Effector CD4-positive, alpha-beta T cell (primary cell): ENCODE measurements at places on chromosomes 12 and 14.

DNA sequence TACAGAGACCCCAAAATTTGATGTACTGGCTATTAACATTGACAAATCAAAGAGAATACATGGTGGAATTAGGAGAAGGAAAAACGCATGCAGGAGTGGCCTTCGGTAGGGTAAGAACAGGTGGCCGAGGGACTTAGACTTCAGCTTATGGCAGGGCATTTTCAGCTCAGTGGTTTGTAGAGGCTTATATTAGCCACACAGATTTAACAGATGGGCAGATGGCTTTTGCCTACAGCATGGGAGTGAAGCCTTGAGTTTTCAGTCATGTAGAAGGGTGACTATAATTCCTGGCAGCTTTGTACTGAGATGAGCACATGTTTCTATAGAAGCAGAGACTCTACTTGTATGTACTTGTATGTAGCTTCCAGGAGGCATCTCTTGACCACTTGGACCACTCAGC lies 40.9 kb upstream of the PLEKHA5 start:
- DNase-seq = no peak

DNA sequence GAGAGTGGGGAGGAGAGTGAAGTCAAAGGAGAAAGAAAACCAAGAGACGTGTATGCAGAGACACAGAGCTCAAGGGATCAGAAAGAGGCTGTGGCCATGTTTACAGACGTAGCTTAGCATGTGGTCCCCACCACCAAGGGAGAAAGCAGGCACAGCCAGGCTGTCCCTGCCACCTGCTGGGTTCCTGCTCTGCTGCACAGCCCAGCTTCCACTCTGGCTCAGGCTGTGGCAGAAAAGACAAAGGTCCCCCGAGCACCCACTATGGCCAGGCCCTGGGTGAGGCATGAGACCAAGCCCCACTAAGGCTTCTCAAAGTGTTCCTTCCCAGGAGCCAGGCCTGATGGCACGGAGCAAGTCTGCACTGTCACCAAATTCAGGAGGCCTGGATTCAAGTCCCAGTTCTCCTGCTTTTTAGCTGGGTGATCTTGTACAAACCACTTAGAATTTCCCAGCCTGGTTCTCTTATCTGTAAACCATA lies 25.9 kb upstream of the COL2A1 start:
- no peak for DNase-seq

- no peak for DNase-seq
These were observed 2.1 kb downstream of the SIX4 start for GRCh38 chr14:60722107-60722356.

- DNase-seq = no peak
These were observed 400.5 kb downstream of the ADAMTS20 start for GRCh38 chr12:43151441-43151981.

- no peak for DNase-seq
These were observed 9.0 kb downstream of the ASIC1 start for GRCh38 chr12:50066402-50066801.

- no peak for DNase-seq
These were observed 12.8 kb upstream of the RILPL1 start for GRCh38 chr12:123546281-123546680.

GRCh38 chr12:99049774-99050173 lies 404.7 kb downstream of the APAF1 start:
- DNase-seq = no peak

DNA sequence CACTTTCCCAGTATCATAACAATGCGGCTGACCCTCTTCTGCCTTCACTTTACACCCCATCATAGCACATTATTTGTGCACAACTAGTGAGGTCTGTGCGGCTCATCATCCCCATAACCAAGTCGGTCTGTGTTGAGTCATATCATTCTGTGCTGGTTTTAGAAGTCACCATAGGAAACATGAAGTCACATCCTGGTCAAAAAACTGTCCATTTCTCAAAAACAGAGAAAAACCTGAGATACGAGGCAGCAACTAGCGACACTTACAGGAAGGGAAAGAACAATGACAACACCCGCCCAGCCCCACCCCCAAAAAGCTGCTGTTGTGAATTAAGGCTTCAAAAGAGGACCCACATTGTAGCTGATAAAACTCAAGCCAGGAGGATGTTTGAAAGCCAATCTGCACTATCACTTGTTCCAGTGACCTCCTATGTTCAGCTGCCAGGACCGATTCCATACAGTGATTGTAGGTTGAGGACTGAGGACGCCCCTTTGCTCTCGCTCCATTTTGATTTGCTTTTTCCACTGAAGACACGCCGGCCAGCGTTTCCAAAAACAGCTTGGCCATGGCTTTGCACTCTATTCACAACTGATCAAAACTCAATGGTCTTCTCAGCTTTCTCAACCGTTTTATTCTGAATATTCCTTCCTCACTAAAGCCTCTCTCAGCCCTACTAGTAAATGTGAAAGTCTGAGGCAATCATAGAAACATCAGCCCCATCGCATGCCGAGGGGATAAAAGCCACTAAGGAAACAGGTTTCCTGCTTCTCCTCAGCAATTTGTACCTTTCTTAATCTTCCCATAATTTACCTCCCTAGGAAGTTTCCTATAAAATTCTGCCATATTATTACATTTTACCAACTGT lies 87.5 kb downstream of the DUSP16 start:
- peak; percentile 39 for DNase-seq

DNA sequence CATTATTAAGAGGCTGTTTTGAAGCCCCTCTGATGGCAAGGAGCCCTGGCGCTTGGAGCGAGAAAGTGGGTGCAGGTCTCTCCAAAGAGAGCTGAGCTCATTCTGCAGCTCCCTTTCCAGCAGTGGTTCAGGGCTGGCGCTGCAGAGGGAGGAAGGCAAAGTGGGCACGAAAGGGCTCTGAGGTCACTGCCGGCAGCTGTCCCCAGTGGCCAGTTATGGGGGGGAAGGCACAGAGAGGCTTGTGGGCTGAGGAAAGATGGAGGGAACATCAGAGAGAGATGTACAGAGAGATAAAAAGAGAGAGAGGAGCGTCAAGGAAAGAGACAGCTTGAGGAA lies 75.2 kb upstream of the TBX5 start:
- no peak for DNase-seq

GRCh38 chr12:121439715-121440114 lies 39.8 kb downstream of the RNF34 start:
- DNase-seq = no peak

DNA sequence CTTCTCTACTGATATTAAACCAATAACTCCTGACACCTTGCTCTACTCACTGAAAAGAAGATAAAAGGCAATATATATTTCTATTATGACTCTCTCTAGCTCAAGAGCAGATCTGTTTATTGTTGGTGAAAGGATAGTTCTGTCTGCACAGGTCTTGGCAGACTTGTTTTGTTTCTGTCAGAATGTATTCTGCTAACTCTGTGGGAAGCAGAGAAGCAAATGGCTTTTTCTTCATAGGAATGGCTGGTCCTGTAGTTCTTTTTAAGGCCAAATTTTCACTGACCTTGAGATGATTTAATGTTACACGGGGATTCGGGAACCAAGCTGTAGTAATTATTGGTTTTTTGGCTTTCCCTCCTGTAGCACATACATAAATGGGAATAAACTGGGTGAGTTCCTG lies 512.1 kb downstream of the DIO2 start:
- DNase-seq = no peak

DNA sequence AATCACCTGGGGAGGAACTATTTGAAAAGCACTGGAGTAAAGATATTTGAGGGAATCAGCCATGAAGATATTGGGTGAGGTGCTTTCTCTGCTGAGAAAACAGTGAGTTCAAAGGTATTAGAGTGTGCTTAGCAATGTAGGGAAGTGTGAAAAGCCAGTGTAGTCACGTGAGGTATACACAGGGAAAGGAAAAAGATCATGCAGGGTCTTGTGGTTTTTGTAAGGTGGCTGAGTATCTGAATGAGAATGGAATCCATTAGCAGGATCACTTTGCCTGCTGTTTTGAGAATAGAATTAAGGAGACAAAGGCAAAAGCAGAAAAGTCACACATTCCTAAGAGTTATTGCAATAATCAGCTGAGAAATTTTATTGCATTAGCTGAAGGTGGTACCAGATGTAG lies 193.0 kb downstream of the PIK3C2G start:
- no peak for DNase-seq

GRCh38 chr14:69980457-69981425 lies 101.5 kb downstream of the SMOC1 start:
- DNase-seq = no peak
